Activated CD4-positive, alpha-beta T cell treated with anti-CD3 and anti-CD28 coated beads, Interleukin-2, amount 10 ng/mL, durations not matched to agents 7 days and 5 days (primary cell): ENCODE measurements at places on chromosomes 4 and X. TPM values are rescaled to one million over a fixed set of nuclear protein-coding genes. Genes with fewer than 3 reads are reported as not detected.

DNA sequence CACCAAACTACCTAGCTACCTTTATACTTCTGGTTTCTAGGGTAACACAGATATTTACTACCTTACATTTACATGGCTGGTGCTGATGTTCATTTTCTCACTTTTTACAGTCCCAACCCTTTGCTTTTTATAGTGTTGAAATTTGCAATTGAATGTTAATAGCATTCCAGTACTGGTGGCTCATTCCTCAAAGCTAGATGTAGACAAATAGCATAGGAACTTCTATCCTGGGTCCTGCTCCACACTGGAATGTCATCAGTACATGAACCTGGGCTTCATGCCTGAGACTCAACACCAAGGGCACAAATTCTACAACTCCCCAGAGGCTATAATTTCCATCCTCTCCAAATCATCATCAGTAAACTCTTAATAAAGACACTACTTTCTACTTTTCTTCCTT is 10.3 kb upstream of the TRMT2B start:
- H3K4me1 ChIP-seq: peaks cover 2% of the 10 kb centered on the region
- no peaks in the 10 kb centered on the region for H3K36me3 ChIP-seq
- DNase-seq: no peak
- H3K4me3 ChIP-seq: no peak overlapping the region
- H3K27ac ChIP-seq: no peak overlapping the region

GRCh38 chr4:54676658-54677057 is 18.9 kb downstream of the KIT start:
- no peak overlapping the region for H3K4me3 ChIP-seq
- DNase-seq: no peak
- H3K4me1 ChIP-seq: no peaks in the 10 kb centered on the region

- DNase-seq: no peak
- no peak overlapping the region for H3K27ac ChIP-seq
- no peak overlapping the region for H3K4me3 ChIP-seq
- H3K4me1 ChIP-seq: no peaks in the 10 kb centered on the region
- H3K27me3 ChIP-seq: no peaks in the 10 kb centered on the region
- no peaks in the 10 kb centered on the region for H3K36me3 ChIP-seq
These were observed 55.4 kb upstream of the ESX1 start for GRCh38 chrX:104310090-104310489.

- no peak overlapping the region for H3K27ac ChIP-seq
- no peak overlapping the region for H3K4me3 ChIP-seq
- no peaks in the 10 kb centered on the region for H3K27me3 ChIP-seq
- H3K4me1 ChIP-seq: no peaks in the 10 kb centered on the region
- H3K36me3 ChIP-seq: no peaks in the 10 kb centered on the region
These were observed 158.5 kb downstream of the NR3C2 start for GRCh38 chr4:148283665-148284064.

DNA sequence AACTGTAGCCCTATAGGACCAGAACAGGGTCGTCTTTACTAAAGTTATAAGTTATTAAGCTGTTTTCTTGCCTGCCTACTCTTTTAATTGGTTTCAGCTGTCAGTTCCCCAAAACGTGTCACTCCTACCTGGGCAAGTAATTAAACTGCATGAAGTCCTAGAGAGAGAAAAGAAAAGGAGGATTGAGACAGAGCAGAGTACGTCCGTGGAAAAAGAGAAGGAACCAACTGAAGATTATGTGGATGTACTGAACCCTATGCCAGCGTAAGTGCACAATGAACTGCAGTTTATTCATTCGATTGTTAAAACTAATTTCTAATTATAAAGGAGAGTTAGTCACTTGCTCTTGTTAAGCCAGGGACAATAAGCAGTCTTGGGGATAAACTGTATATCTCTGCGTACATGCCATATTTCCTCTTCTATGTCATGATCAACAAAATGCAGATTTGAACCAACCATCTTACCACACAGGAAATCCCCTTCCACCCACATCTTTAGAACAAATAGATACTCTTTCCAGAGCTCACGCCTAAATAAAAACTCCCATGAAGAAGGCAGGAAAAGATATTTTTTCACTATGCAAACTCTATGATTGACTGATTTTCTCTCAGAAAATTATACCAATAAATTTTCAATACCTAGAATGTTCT is 22.8 kb downstream of the STAP1 start:
- peaks cover 38% of the 10 kb centered on the region for H3K4me1 ChIP-seq
- H3K27ac ChIP-seq: peak overlapping the region; percentile 82
- H3K36me3 ChIP-seq: peaks cover 58% of the 10 kb centered on the region
- peak; percentile 53 for DNase-seq

NAP1L2 gene
- total RNA-seq: 2.5 TPM
